ENCODE measurements at places on chromosomes 2 and 18. TPM values are rescaled to one million over a fixed set of nuclear protein-coding genes. Genes with fewer than 3 reads are reported as not detected.

DCC gene
- polyA plus RNA-seq, result 0.68 TPM

AMER3 gene
- 0.02 TPM for polyA plus RNA-seq

TFPI gene
- polyA plus RNA-seq, result 33.4 TPM

KLF11 gene
- polyA plus RNA-seq, result 5.4 TPM

ADCYAP1 gene
- 0.68 TPM for polyA plus RNA-seq

PARD6G gene
- 13.6 TPM for polyA plus RNA-seq

DNA sequence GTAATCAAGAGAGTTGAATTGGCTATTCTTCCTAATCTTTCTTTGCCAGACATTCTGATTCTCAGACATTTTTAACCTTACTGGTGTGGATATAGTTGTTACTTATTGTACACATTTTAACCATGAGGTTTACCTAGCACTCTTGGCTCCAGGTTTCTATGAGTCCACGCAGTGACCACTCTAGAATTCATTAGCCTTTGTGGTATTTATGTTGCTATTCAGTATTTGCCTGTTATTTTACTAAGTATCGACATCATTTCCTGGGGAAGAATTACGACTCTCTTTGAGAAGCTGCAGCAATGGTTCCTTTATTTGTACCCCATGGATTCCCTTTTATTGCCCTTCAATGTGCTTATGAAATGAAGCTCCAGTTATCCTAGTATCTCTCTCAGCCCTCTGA, 120.7 kb downstream of the RDH14 start:
- DNase-seq, result no peak

DNA sequence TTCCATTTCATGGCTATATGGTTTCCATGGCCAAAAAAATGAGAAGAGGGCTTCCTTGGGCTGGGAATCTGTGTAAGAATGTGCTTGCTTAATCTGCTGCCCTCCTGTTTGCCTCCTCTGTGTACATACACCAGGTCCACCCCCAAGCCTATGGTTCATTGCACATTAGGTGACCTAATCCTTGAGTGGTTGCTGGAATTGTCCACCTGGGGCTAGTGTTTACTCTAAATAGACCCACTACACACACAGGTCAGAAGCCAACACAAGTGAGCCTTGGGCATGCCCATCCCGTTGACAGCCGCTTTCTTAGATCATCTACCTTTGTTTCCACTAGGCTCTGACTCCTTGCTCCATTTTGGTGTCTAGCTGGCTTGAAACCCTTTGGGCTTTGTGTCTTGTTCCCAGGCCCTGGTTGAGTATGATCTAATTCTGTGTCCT, 59.2 kb upstream of the ATL2 start:
- DNase-seq, result no peak

DNA sequence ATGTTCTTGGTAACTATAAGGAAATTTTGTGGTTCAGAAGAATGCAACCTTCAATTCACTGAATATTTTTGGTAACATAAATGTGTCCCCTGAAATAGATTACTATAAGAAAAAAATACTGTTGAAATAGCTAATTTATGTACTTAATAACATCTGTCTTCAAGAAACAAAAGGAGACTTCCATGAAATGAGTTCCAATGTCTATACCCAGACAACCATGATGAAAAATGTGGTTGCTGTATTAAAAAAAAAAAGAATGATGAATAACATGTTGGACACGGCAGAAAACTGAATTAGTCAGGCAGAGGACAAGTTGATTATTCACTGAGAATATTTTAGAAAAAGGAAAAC, 98.5 kb downstream of the TACR1 start:
- DNase-seq, result no peak

GRCh38 chr2:120435671-120436459, 89.9 kb downstream of the INHBB start:
- no peak for DNase-seq

GRCh38 chr18:31482051-31482450, 15.9 kb upstream of the DSG2 start:
- DNase-seq, result no peak

- no peak for DNase-seq
Observed at GRCh38 chr18:6714010-6714409, 15.5 kb upstream of the ARHGAP28 start.

GRCh38 chr2:1718339-1719220, 25.7 kb downstream of the PXDN start:
- DNase-seq, result no peak

DNA sequence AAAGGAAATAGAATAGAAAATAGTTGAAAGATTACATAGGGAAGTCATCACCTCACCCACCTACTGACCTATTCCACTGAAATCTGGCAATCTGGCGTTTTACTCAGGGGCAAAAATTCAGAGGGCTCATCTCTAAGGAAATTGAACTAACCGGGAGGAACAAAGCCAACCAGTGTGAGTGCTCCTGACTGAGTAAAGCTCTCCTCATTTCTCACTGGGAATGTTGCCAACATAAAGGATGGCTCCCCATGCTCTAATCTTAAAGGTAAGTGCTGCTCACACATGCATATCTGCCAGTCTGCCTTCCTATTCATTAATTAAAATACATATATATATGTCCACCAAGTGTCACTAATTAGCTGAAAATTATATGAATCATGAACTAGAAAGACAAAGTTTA, 13.5 kb upstream of the DOK6 start:
- no peak for DNase-seq

DNA sequence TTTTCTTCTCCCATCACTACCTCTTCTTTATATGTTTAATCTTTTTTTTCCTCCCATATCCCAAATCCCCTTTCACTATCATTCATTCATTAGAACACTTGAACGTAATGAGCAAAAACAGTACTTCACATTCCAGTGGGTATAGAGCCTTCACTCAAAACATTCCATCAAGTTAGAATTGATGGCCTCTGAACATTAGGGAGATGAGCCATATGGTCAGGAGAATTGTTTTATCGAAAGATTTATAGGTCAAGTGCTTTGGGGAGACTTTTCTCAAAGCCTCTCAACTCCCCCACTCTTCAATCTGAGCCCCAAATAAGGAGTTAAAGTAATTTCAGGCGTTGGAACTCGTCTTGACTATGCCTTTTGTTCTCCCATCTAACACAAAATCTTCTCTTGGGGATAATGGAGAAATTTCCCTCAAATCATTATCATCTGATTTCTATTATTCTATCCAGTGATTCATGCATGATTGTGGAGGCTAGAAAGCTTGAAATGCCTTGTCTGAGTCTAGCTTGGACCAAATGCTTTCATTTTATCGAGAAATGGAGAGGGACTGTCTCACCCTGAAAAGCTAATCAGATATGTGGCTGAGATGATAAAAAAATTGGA, 79.2 kb downstream of the KIAA2012 start:
- DNase-seq, result no peak

- DNase-seq, result no peak
Observed at GRCh38 chr2:168895771-168896170, 5.3 kb upstream of the G6PC2 start.

DNA sequence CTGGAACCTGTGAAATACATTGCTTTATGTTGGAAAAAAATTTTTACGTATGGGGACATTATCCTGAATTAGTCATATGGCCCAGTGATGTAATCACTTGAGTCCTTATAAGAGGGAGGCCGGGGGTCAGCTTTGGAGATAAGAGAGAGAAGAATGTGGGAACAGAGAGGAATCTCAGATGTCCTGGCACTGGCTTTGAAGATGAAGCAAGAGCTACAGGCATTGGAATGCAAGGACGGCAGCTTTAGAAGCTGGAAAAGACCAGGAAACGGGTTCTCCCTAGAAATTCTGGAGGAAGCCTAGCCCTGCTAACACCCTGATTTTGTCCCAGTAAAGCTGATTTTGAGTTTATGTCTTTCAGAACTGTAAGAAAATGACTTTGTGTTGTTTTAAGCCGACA, 1129.9 kb upstream of the GYPC start:
- no peak for DNase-seq

DNA sequence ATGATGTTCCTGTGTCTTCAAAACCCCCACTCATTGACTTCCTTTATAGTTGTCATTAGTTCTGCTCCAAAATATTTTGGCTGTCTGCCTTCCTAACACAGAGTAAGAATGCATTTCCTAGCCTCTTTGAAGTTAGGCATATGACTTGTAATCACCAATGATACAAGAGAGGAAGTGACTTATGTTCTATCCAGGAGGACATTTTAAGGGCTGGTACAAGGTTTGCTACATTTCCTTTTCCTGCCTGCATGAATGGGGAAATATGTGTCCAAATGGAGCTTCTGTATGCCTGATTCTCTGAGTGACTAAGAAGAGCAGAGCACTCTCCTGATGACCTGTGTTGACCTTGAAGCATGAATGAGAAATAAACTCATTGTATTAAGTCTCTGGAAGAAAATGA, 115.1 kb downstream of the PLCL1 start:
- DNase-seq, result no peak

DNA sequence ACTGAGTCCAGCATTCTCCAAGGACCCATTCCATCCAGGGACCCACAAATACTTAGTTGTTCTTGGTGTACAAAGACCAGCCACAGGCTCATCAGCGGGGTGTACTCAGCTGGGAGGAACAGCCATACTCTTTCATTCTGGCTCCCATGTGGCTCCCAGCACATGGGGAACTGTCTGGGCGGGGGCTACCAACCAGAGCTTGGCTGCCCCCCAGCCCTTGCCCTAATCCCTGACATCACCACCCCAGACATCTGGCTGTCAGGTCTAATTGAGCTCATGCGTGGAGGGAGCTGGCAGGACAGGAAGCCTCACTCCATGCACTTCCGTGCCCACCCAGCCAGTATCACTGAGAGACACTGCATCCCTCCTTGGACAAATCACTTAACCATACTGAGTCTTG, 283.6 kb downstream of the DYSF start:
- DNase-seq, result no peak
